ENCODE measurements at places on chromosomes 6 and 20. TPM values are rescaled to one million over a fixed set of nuclear protein-coding genes. Genes with fewer than 3 reads are reported as not detected.

RNF217 gene
- 12.2 TPM for total RNA-seq

IL17F gene
- total RNA-seq: not detected

ANKEF1 gene
- 5.3 TPM for total RNA-seq

PPP1R14C gene
- total RNA-seq: not detected

AKAP12 gene
- 8.8 TPM for total RNA-seq

FAM83C gene
- total RNA-seq: not detected

SLC29A1 gene
- total RNA-seq: 16.2 TPM

MRPL18 gene
- 104 TPM for total RNA-seq

SOBP gene
- 0.59 TPM for total RNA-seq

MTHFD1L gene
- 38.0 TPM for total RNA-seq

- DNase-seq: no peak
These were observed 126.5 kb downstream of the TSHZ2 start for GRCh38 chr20:53098621-53099020.

GRCh38 chr6:10407674-10408054 is 7.2 kb downstream of the TFAP2A start:
- no peak for DNase-seq

DNA sequence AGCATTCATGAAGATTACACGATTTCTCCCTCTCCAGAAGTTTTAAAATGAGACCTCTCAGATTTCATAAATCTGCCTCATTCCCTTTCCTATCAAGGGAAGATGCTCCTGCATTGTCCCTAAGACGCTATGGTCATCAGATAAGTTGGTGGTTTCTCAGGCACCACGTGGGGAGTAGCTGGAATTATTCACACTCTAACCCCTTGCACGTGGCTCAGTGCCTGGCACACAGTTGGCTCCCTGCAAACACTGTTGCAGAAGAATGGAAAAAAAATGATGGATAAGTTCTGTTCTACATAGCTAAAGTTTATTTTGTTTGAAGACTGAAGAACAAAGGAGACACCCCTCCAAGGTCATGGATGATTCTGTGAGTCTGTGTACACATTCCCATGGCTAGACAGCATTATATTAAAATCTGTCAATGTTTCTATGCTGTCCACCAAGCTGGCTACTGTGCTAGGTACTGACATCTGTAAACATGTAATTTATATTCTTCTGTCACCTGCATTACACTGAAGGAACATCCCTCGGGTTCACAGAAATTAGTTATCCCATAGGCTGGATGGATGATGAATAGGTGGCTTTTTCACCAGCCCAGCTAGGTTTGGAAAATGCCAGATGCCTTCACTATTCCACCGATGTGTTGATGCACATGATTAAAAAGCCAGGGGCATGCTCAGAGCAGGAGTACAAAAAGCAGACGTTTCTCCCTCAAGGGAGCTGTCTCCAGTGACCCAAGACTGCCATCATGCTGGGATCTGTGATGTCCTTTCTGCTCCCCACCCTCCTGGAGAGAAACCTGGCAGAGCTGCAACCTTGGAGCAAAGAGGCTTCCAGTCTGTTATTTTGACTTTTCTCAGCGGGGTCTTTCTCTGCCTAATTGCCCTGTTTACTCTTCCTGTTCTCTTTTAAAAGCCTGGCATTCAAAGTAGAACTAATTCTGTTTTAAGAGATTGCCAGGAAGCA is 610.5 kb downstream of the UTRN start:
- DNase-seq: no peak

- no peak for DNase-seq
These were observed 244.8 kb downstream of the FARS2 start for GRCh38 chr6:5506149-5506548.

GRCh38 chr6:128278836-128279235 is 241.6 kb downstream of the PTPRK start:
- DNase-seq: no peak

- no peak for DNase-seq
These were observed 22.9 kb downstream of the TOX2 start for GRCh38 chr20:43937591-43937990.

GRCh38 chr20:1537731-1538058 is 19.8 kb downstream of the SIRPD start:
- DNase-seq: no peak

DNA sequence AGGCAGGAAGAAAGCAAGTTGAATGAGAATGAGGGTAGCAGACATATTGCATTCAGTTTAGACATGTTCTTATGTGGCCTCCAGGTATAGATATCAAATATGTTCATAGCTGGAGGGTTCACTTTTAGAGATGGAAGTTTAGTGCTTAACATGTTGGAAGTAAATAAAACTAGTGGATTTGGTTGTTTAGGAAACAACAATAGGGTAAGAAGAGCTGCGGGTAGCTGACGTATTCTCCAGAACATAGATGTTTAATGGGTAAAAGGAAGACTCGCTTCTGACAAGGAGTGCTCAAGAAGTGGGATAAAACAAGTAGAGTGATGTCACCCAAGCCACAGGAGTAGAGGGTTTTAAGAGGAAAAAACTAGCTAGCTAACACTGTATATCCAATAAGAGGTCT is 128.4 kb upstream of the COL21A1 start:
- no peak for DNase-seq

- no peak for DNase-seq
These were observed 310.7 kb upstream of the PREP start for GRCh38 chr6:105713474-105714118.

DNA sequence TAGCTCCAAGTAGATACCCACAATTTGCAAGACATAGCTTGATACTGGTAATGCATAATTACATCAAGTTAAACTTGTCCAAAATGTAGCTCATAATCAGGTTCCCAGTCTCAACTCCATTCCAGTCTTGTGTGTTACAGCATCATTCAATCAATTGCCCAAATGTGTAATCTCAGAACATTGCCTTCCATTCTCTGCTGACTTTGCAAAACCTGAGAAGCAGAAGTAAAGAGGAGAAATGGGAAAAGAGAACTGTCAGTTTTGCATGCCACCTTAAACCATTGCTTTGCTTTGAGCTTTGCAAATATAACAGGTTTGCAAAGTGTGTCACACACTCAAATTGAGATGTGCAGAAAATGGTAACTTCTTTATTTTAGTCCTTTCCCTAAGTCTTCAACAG is 40.3 kb upstream of the CNKSR3 start:
- no peak for DNase-seq

DNA sequence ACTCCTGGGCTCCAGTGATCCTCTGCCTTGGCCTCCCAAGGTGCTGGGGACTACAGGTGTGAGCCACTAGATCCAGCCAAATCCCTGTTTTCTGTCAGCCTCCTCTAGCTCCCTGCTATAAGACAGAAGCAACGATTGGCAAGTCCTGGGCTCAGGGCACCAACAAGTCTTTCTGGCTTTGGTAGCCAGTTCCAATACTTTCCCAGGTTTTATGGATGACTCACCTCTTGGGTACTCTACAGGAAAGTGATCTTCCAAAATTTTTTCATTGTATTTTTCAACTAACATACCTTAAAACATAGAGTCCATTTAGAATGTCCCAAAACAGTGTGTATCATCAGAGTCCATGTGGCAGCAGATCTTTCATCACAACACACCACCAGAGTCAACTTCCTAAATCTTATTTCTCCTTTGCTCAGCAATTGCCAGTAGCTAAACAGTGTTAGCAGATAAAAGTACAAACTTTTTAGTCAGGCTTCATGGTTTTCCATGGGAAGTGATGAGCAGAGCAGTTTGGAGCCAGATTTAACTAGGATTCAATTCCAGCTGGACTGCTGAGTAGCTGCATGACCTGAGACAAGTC is 13.3 kb downstream of the GABBR1 start:
- no peak for DNase-seq

DNA sequence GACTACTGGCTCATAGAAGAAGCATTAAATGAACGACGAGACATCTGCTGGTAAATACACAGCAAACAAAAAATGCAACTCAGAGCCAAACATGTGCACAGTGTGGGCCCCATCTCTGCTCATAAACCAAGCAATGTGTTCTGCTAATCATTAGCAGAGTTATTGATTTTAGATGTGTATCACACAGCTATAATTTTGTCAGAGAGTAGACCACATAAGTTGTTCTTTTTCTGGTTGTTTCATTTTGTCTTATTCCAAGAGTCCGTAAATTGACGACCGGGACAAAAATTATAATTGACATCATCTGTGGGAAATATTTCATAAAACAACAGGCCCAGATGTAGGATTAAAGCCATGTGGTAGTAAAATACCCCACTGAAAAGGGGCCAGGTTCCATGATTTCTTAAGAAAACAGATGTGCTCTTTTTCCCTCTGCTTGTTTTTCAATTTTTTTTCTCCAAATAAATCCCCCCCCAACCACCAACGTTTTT is 423.6 kb downstream of the HAO1 start:
- DNase-seq: no peak

- no peak for DNase-seq
These were observed 65.5 kb downstream of the NRN1 start for GRCh38 chr6:5941188-5941587.

DNA sequence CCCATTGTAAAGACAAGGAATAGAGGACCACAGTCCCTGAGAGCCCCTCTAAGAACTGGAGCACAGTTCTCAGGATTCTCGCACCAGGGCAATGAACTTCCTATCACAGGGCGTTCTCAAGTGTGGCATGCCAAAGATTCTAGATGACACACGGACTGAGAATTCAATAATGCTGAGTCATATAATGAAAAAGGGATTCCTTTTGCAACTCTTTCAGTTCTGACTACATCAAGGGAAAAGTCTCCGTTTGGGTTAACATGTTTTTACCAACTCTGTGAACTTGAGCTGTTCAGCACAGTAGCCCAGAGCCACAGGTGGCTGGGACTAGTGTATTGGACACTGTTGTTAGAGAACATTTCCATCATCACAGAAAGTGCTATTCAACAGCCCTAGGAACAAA is 3.4 kb downstream of the MED20 start:
- peak; percentile 90 for DNase-seq

GRCh38 chr6:132512342-132512637 is 626 bp downstream of the STX7 start:
- DNase-seq: no peak

- no peak for DNase-seq
These were observed 265.9 kb upstream of the QKI start for GRCh38 chr6:163148451-163149278.

DNA sequence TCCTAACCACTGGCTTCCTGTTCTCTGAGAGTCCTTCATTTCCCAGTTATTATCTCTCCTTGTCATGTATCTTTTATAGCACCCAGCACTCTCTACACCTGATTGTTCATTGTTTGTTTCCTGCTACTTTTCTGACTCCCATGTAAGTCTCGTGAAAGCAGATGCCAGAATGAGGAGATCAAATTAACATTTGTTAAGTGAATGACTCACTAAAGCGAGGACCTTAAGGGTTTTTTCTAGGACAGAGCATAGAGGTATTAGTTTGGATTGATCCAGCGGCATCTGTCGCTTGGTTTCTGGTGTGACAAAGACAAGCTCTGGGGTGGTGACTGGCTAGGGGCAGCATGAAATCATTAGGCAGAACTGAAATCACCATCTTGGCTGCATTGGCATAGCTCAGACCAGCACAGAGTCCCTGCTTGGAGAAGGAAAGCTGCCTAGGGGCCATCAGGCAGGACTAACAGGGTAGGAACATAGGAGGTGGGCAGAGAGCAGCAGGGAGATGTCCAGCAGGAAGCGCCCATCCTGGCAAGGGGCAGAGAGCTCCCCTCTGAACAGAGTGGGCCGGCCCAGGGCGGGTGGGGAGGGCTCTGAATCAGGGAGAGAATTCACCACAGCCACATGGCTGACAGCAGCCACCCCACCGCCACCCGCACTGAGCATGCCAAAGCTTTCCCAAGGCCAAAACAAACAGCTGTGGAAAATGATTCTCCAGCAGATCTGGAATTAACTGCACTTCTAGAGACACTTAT is 97.1 kb upstream of the CEP85L start:
- no peak for DNase-seq
